D721Med (cell line): ENCODE measurements at places on chromosomes 4 and X.

DNA sequence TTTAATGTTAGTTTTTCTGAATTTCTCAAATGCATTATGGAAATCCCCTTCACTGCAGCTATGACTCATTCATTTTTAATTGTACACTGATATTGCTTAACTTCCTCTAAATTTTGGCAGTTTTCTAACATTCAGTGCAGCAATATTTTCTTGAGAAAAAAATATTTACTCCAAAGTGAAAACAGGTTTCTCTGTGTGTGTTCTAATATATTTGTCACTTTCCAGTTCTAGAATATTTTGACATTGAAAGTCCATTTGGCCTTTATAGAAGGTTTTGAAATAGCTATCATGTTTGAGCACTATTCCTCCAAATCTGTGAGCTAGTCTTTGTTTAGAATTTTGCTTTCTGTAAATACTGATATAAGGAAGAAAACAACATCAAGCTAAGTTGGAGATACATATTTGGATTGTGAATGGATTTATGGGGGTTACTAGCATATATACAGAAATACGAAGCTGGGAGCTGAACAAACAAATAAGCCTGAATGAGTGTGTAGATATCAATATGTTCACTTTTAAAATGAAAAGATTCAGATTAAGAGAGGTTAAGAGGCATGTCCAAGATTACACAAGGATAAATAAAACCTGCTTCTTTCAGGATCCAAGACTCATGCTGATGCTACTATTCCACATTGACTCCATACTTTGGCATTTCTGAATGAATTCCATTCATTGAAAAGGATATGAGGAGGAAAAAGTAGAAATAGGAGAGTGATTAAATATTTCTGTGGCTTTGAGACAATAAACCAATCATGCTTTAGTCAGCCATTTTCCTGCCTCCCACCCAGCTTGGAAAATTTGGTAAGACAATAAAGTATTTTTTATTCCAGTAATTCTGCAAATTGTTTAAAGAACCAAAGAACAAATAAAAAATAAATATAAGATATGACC lies 57.3 kb upstream of the SLIT2 start:
- no peak for DNase-seq

DNA sequence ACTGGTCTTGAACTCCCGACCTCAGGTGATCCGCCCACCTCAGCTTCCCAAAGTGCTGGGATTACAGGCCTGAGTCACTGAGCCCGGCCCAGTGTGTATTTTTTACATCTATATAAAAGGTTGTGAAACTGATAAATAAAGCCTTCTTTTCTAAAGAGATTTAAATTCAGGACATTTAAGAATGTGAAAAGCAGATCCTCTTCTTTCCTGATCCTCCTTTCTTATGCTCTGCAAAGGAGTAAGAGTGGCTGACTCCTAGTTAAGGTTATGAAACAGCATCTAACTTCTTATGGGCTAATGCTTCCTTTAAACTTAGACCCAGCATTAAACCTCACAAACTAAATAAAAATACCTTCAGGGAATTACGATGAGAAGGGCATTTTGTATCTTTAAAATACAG lies 197.7 kb upstream of the MAB21L2 start:
- DNase-seq, result no peak

GRCh38 chrX:19544693-19545305 lies 29.5 kb upstream of the MAP3K15 start:
- DNase-seq, result no peak

DNA sequence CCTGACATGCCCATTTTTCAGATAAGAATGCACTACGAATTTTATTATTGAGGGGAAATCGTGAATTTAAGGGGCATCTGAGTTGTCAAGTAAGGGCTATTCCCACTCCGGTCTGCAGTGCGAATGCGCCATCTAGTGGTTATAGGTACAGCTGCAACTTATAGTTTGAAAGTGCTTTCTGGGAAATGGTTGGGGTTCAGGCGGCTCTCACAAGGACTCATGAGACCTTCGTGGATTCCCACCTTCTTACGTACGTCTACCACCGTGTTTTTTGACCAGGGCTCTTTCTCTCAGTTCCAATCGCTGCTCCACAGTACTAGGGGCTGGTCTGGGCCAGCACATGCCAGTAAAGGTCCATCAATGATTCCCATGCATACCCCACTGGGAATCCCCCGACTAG lies 12.3 kb downstream of the MSL3 start:
- no peak for DNase-seq
